ENCODE measurements at places on chromosomes 1 and 21.

- DNase-seq, result no peak
Measured at GRCh38 chr1:181413836-181414235, 69.5 kb upstream of the CACNA1E start.

- DNase-seq, result peak; percentile 52
Measured at GRCh38 chr21:35616090-35616489, 444.2 kb downstream of the SETD4 start.

DNA sequence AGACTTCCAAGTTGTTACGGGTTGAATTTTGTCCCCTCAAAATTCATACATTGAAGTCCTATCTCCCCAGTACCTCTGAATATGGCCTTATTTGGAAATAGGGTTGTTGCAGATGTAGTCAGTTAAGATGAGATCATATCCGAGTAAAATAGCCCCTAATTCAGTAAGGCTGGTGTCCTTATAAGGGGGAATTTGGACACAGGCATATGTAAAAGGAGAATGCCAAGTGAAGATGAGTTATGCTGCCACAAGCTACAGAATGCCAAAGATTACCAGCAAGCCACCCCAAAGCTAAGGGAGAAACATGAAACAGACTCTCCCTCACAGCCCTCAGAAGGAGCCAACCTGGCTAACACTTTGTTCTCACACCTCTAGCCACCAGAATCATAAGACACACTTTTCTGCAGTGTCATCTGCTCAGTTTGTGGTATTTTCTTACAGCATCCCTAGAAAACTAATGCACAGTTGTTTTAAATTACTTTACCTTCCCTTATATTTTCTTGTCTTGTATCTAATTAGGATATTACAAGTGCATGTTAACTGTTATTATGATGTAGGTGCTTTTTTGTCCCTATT is 43.3 kb upstream of the PRDX6 start:
- DNase-seq, result no peak

- DNase-seq, result no peak
Measured at GRCh38 chr21:41929248-41929647, 24.6 kb downstream of the C2CD2 start.

DNA sequence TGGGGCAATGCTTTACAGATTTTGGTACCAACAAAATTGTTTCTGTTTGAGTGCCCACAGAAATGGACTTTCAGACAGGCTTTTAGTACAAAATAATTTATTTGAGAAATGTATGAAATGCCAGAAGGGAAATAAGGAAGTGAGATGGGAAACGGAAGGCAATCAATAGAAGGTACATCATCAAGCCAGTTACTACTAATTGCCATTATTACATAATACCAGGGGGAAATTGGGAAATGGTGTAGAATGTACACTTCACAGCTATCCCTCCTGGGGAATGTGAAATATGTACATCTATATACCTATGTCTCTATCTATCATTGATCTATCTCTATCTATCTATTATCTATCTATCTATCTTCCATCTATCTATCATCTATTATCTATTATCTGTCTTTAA is 264.6 kb upstream of the B3GALT2 start:
- no peak for DNase-seq

- DNase-seq, result no peak
Measured at GRCh38 chr1:6014130-6014999, 22.1 kb upstream of the NPHP4 start.

- peak; percentile 68 for DNase-seq
Measured at GRCh38 chr1:193769651-193770050, 583.2 kb upstream of the B3GALT2 start.

DNA sequence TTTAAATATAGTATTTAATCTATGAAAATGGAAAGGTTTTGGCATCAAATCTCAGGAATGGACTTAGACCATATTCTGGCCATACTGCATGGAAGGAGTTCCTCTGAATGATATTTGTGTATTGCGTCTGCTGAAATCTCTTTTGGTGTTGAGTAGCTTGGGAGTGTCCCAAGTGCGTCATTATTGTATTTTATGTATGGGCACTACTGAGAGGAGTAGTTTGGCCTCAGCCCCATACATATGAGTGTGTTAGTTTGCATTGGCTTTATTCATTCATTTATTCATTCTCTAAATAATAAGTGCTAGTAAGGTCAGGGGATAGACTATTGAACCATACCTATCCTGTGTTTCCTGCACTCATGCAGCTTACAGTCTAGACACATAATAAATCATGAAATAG is 46.6 kb downstream of the CENPF start:
- no peak for DNase-seq

GRCh38 chr1:229319487-229319886 is 23.4 kb downstream of the CCSAP start:
- no peak for DNase-seq

DNA sequence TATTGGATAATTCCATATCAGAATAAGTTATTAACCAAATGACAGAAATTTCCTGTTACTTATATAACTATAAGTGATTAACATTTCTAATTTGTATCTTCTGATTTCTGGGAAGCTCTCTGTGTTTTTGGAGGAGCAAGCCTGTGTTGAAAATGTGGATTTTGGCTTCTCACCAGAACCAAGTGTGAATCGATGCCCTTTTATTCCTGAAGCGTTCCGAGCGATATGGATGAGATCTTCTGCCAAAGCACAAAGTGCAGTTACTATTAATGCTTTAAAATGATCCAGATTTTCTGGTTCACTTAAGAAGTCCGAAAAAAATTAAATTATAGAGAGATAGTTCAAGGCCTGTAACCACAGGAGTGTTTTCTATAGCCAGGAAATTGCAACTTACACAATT is 22.8 kb downstream of the ALG14 start:
- no peak for DNase-seq

DNA sequence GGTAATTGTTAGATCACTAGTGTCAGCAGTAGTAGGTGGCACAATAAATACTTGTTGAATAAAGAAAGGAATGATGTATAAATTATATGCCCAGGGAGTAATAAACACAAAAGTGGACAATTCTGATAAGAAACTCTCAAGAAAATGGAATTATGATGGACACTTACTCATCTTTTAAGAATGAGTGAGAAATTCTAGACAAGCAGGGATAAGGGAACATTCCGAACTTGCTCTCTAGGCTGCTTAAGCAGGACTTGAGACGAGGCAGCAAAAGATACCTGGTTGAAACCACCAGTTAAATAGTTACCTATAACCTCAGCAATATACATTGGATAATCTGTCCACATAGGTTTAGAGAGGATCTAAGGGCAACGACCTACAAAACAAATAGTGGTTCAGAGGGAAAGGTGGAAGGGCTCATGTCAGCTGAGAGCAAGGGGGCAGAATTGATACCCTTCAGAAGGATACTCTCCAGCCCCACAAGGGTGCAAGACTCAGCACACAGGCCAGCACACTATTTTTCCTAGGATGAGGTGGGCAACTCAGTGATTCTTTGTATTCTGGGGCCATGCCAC is 46.3 kb downstream of the XCL2 start:
- no peak for DNase-seq

DNA sequence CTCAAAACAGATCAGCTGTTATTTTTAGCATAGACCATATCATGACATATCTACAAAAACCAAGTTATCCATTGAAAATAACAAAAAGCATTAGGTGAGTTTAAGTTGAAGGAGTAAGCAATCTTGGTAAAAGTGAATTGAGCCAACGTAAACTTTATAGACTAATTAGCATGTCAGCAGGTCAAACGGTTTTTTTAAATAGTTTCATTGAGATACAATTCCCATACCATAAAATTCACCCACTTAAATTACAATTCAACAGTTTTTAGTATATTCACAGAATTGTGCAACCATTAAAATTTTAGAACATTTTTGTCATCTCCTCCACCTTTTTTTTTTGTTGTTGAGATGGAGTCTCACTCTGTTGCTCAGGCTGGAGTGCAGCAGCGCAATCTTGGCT is 92.1 kb downstream of the TGFBR3 start:
- no peak for DNase-seq

DNA sequence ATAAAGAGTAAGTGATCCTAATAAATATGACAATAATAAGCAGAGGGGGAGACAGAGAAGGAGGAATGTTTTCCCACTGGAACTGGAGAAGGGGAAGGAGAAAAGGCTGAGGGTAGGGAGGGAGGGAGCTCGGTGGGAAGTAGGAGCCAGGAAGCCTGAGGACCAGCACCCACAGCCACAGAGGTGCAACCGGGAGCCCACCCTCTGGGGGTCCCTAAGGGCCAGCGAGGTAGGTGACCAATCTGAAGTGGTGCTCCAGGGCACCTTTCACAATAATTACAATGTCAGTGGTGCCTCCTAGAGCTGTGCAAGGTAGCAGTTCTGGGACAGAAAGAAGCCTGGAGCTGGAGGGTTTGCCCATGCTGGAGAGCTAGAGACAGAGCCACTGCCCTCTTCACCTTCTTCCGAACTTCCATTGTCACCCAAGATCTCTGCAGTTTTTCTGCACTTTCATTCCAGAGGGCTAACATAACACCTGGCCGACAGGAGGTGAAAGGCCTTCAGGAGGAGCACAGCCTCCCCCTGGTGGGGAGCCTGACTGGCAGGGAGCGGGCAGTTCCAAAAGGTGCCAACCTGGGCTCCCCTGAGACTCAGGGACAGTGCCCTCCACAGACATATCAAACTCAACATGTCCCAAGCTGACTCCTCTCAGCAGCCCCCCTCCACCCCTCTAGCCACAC is 4.1 kb upstream of the AHCYL1 start:
- DNase-seq, result no peak

GRCh38 chr1:240591078-240591477 is 20.9 kb downstream of the GREM2 start:
- DNase-seq, result no peak

DNA sequence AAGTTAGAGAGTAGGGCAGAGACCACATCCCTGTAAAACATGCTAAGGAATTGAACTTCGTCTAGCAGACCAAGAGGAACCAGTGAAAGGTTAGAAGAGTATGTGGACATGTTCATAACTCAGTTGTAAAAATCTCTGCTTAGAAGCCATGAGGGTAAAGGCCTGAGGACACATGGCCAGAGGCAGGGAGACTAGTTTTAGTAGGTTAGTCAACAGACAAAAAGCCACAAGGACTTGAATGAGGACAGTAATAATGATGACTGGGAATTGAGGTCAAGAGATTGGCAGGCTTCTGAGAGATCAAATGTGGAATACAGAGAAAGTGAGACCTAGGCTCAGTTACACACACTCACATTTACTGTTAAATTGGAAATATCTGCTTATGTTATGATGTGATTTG is 205.5 kb upstream of the HOOK1 start:
- DNase-seq, result no peak

- DNase-seq, result no peak
Measured at GRCh38 chr1:41503538-41504113, 19.1 kb upstream of the EDN2 start.

- DNase-seq, result peak; percentile 47
Measured at GRCh38 chr1:162922201-162922600, 61.2 kb upstream of the CCDC190 start.

DNA sequence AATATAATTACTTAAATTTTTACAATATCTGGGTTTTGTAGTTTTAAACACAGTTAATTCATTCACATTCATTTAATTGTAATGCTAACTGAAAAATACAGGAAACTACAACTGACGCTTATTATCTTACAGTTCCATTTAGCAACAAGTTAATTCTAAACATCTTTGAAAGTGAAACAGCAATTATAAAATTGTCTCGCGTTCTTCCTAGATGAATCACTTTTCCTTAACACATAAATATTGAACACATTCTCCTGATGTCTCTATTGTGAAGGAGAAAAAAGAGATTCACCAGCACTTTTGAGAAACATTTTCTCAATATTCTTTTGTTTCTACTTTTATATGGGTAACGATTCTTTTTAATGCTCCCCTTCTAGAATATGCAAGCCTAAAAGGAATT is 6.4 kb downstream of the PTGFR start:
- DNase-seq, result peak; percentile 20

- no peak for DNase-seq
Measured at GRCh38 chr1:103243481-103243880, 135.2 kb upstream of the COL11A1 start.

DNA sequence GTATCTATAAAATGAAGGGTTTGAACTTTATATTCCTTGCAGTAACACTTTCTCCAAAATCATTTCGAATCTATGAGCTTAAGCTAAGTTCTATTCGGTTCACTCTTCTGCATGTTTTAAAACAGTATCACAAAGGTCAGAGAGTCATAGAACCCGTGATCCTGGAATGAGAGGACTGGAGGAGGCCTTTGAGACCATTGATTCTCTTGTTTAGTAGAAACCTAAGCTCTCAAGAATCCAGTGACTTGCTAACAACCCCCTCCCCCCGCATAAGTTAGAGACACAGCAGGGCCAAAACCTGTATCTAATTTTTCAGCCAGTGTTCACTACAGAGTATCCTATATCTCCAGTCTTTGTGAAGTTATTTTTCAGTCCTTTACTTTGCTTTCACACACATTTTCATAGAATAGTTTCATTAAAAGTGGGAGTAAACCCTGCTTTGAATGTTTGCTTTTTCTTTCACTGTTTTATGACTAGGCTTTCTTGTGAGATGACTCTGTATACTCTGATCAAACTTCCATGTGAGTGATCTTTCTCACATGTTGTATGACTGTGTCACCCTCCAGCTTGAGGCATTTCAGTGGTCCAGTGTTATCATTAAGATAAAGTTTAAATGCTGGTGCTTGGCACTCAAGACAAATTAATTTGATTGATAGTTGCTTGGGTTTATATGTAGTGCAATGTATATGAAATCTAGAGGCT is 275.4 kb upstream of the SGIP1 start:
- DNase-seq, result no peak

DNA sequence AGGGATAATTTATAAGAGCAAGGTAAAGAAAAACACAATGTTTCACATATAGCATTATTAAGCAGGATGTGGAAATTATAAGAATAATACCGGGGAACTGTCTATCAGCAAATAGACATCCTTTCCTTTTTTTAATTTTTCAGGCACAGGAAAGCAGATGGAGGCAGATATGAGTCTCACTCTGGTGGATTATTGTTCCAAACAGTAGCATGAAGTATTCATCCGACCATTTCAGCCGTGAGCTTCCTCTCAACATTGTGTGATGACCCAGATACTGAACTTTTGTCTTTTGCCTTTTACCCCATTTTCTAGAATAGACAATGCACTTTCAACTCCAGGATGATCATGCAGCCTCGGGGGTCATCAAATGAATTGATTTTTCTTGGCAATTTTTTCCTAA is 599.8 kb downstream of the ADGRL2 start:
- no peak for DNase-seq

- DNase-seq, result no peak
Measured at GRCh38 chr1:12060500-12060899, 2.6 kb upstream of the TNFRSF8 start.
